NCI-H2029 treated with DMSO at 0.1 percent for 48 hours (cell line): ENCODE measurements at places on chromosomes 5 and 9.

DNA sequence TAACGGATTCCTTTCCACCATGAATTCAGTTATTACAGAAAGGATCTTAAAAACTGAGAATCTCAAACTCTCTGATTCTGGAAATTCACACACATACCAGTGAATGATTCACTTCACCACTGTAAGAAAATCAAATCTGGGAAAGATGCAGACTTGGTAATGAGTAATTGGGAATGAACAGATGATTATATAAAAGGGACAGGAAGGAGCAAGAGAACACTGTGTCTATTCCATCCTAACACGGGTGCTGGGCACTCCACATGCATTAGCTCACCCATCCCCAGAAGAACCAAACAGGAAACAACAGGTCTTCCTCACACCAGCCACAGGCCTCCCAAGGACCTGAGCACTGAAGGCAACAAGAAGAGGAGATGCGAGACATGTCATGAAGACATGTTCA is 74.8 kb upstream of the ZNF622 start:
- DNase-seq, result no peak

DNA sequence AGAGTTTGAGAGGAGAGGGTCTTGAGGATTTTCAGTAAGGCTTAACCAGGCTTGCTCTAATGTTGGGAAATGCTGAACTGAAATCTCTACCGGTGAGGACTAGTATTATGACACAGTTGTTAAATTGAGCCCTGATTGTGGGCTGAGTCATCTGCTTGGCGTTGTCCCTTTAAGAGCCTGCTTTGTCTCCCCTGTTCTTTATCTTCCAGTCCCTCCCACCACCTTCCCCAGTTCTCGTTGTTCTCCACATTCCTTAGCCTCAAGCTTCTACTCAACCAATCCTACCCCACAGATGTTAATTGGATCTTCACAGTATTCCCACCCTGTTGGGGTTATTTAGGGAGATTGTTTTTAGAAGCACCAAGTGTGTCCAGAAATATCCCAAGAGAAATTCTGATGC is 57.6 kb downstream of the ANKRD55 start:
- no peak for DNase-seq

DNA sequence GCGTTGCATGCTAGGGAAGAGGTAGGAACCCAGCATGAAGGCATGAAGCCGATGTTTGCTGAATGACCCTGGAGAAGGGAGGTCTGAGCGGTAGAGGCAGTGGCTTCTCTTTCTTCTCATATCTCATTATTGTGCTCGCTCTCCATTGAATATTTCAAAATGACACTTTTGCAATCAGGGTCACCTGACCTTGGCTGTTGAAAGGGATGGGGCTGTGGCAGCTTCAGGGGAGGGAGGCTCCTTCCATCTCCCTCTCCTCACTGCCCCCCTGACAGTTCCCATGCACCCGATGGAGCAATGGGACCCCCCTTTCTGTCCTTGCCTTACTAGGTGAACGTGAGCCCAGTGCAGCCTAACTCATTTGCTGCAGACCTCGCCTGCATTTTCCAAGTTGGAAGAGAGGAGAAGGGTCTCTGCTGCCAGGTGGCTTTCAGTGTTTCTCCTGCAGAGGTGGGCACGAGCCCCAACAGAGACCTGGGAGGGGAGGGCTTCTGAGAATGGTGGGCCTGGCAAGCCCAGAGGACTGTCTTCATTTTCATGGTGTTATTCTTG is 17.9 kb downstream of the STC2 start:
- DNase-seq, result no peak

DNA sequence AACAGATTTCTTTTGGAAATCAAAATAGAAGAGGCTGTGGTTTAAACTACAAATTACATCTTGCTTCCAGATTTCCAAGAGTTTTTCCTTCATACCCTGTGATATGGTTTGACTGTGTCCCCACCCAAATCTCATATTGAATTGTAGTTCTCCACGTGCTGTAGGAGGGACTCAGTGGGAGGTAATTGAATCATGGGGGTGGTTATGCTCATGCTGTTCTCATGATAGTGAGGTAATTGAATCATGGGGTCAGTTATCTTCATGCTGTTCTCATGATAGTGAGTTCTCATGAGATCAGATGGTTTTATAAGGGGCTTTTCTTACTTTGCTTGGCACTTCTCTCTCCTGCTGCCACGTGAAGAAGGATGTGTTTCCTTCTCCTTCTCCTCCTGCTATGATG is 687.0 kb upstream of the ZNF608 start:
- no peak for DNase-seq

DNA sequence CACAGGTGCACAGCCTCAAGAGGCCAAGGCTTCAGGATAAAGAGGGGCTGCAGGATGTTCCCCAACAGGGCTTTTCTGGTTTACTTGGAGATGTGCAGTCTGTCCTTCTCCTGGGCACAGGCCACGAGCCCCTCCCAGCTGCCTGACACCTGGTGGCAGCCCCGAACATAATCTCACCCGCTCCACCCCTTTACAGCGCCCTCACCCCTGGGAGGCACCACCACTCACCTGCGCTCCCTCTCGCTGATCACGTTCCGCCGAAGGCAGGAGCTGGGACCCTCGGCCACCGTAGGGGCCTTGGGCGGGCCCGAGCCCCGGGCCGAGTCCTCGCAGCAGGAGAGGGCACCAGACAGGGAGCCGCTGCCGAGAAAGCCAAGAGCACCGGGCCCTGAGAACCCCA is 514 bp downstream of the SOHLH1 start:
- no peak for DNase-seq

- no peak for DNase-seq
Measured at GRCh38 chr5:33734537-33734936, 157.3 kb downstream of the ADAMTS12 start.

- DNase-seq, result no peak
Measured at GRCh38 chr5:56951126-56951945, 587 bp downstream of the MIER3 start.

GRCh38 chr9:130906735-130907416 is 10.3 kb upstream of the QRFP start:
- no peak for DNase-seq

GRCh38 chr9:87109231-87109631 is 161.9 kb upstream of the GAS1 start:
- DNase-seq, result no peak

DNA sequence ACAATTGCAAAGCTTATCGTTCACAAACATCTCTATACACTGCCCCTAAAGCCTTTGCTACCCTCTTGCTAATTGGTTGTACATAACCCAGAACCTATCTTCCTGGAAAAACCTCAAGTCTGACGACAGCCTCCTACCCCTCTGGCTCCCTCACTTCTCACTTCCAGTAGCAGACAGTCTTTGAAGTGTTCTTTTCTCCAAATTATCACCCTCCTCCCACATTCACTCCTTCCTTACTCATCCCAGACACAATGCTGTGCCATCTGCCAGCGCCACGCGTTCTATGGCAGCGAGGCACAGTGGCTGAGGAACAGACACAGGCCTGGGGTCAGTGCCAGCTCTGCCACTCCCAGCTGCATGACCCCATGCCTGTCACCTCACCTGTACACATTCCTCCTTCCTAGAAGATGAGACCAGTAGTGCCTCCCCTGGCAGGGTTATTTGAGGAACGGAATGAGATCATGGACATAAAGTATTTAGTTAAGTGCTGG is 27.7 kb downstream of the CLTA start:
- no peak for DNase-seq

GRCh38 chr5:143636931-143637528 is 174.9 kb upstream of the HMHB1 start:
- DNase-seq, result no peak

- DNase-seq, result no peak
Measured at GRCh38 chr5:61177716-61178115, 15.4 kb upstream of the SMIM15 start.

- DNase-seq, result no peak
Measured at GRCh38 chr5:57414191-57414590, 68.4 kb downstream of the ACTBL2 start.

DNA sequence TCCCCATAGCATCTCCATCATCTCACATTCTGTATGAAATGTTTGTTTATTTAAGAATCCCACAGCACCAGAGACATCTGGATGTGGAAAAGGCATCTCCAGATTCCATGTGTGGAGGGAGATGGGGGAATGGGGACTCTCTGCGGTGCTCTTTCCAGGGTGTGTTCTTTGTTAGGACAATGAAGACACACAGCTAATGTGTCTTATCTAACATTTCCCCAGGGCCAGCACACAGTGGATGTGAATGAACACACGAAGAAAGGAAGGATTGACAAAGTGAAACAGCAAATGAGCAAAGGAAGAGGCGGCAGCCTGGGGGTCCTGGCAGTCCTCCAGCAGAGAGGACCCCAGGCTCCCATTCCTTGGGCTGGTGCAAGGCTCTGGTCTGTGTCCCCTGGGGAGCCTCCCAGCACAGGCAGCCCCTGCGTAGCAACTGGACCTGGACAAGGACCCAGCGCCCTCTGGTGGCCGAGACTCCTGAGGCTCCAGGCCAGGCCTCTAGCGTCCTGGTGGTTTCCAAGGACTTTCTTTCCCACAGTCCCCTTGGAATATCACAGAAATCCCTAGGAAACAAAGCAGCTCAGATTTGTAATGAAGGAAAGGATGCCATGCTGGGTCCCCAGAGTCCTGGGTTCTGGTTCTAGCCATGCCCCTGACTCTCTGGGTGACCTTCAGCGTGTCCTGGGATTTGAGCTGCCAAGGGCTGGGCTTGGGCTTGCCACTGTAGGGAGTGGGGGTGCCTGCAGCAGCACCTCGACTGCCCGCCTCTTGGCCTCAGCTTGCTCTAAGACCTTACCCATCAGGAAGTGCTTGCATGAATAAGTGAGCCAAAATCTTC is 3.5 kb upstream of the PDLIM7 start:
- peak; percentile 56 for DNase-seq

DNA sequence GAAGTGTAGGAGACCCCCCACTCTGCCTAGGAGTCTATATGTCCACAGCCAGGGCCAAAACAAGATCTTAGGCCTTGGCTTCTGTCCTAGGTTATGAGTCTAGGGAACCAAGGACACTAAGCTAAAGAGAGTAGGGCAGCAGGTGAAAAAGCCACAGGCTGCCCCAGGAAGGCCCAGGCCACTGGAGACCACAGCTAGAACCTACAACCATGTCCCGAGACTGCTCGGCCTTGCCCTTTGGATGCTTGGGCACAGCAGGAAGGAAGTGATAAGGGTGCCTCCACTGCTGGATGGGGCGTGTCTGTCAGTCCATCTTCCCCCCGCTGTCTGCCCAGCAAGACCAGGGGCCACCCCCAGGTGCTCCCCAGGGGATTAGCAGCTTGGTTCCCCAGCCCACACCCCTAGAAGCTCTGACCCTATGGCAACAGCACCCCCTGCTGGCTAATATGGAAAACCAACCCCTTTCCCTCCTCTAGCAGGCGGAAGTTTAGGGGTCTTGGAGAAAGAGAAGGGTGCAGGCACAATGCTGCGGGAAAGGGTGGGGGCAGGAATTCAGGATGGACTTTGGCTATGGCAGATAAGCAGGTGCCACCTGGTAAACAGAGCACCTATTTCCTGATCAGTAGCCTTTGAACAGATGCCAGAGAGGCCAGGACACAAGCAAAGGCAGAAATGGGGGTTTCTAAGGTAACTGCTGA is 10.5 kb upstream of the IRF1 start:
- DNase-seq, result no peak

- no peak for DNase-seq
Measured at GRCh38 chr5:176418251-176418650, 1.9 kb upstream of the CLTB start.

DNA sequence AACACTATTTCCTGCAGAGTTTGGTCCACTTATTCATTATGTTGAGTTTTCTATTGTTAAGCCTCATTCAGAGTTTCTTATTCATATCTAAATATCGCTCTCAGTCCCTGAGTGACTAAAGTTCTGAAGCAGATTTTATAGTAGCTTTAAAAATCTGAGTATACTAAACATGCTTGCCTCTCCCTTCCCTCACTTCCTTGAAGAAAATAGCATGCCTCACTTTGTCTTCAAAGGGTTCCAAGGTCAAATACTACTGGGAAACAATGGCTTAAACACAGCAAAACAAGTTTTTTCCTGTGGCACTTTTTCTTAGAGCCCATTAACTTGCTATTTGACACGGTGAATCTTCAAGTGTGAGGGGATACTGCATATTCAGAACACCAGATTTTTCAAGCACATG is 41.1 kb upstream of the DAB2 start:
- DNase-seq, result no peak

DNA sequence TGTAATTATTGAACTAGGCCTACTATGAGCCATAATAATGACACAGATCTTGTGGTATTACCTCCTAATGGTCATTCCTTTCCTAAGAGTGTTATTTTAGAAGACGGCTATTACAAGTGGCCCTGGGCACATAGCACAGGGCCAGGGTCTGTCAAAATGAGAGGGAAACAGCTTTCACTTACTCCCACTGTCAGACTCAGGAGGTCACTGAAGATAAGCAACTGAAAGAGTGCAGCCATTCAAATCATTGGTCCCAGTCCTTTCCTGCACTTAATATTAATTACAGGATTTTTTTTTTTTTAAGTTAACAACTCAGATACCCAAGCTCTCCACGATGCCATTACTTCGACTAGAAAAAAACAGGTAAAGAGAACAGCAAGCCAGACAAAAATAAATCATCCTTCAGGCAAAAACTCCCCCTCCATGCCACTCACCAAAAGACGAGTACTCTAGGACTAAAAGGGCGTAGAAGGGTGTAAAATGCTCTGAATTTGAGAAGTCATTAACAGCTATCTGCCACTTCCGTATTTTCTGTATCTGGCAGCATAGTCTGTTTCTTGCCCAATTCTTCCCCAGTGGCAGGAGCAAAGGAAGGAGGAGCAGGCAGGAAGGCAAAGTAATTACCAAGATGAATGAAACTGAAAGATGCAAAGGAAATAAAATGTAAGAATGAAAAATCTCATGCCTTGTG is 87.4 kb downstream of the ZNF608 start:
- DNase-seq, result no peak

- DNase-seq, result no peak
Measured at GRCh38 chr5:72633649-72634048, 126.4 kb upstream of the ZNF366 start.

GRCh38 chr9:85554349-85554748 is 187.4 kb downstream of the AGTPBP1 start:
- no peak for DNase-seq

DNA sequence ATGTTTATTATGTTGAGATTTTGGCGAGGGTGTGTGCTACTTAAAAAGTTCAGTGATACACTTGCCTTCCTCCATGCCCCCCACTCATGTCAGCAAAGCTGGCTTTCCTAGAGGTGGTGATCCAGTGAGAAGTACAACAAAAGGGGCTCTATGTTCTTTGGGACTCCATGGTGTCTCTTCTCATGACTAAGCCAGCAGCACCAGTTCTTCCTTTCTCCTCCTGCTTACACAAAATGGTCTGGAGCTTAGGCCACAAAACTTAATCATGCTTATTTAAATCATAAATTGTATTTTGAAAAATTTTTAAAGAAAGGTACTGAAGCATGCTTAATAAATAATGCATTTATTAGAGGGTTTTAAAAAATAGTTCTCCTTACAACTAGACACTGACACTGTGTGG is 22.4 kb downstream of the MOCS2 start:
- DNase-seq, result no peak

GRCh38 chr9:109335121-109335520 is 14.3 kb upstream of the EPB41L4B start:
- DNase-seq, result no peak

DNA sequence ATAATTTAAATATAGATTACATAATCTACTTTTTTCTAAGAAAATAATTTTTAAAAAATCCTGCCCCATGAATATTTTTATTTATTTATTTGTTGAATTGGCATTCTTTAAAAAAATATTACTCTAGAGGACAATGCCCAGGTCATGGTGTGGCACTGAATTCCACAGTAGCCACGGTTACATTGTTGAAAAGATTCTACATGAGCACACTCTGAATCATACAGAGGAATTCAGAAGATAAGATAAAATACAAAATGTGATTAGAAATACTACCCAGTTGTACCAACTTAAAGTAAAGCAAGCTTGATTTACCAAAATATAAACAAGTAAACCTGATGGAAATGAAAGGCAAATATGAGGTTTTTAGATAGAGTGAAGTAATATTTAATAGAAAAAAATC is 183.7 kb downstream of the HCN1 start:
- DNase-seq, result no peak
